SHP77 (cell line): ENCODE measurements at places on chromosomes 2 and 18.

- no peak for DNase-seq
Observed at GRCh38 chr18:69961718-69962117, 14.0 kb upstream of the CD226 start.

DNA sequence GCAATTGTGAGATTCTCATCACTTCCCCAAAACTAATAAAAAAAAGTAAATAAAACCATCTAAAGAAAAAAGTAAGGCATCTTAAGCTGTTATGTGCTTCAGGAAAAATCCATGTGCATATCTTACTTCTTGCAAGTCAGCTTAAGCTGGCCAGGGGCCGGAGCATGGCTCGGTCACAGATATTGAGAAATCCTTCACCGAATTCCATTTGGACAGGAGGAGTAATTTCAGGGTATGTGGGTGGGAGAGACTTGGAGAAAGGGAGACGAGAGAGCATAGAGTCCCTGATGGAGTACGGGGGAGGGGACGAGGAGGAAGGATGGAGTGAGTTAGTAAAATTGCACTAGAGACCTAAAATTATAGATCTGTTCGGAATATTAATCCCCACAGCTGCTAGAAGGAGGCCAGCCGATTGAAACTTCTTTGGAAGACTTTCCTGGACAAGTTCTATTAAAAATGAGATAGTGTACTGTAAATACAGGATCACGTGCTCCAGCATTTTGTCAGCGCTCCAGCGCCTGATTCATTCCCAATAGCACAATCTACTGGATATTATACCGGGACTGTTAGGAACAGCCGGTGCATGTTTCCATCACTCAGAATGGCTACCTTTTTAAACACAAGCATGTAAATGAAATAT is 438.5 kb downstream of the ZNF516 start:
- no peak for DNase-seq

DNA sequence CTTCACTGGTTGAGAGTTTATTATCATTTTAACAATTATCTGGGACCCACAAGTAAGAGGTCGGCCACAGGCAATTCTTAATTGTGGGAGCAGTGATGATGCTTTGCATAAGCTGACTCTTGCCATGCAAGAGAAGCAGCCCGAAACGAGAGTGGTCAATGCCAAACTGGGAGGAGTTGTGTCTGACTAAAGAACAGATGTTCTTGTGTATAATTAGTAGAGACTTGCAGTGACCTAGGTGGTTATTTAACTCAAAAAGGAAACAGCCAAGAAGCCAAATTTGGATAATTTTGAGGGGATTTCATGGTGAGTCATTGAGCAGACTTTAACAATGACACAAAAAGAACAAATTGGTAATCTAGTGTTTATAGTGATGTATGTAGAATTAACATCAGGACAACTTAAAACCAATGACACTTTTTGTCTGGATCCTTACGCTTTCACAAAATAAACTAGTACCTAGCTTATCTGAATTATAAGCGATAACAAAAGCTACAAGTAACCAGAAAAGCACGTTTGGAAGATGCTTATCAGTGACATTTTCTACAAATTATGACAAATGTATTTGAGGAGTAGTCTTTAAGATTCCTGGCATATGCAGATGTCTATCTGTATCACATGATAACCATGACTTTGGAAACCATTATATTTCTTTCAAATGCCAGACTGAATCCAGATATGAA is 184.7 kb upstream of the DLGAP1 start:
- DNase-seq, result no peak

- DNase-seq, result no peak
Observed at GRCh38 chr2:136253288-136254004, 135.5 kb upstream of the CXCR4 start.

- DNase-seq, result no peak
Observed at GRCh38 chr18:36432880-36433555, 135.5 kb downstream of the FHOD3 start.
